ENCODE measurements at places on chromosomes 11 and 22.
A peak's percentile ranks its signal among the peaks of the same experiment; 100 is the strongest.

GRCh38 chr22:42111798-42112197, 18.8 kb downstream of the CYP2D6 start:
- no peak for DNase-seq

DNA sequence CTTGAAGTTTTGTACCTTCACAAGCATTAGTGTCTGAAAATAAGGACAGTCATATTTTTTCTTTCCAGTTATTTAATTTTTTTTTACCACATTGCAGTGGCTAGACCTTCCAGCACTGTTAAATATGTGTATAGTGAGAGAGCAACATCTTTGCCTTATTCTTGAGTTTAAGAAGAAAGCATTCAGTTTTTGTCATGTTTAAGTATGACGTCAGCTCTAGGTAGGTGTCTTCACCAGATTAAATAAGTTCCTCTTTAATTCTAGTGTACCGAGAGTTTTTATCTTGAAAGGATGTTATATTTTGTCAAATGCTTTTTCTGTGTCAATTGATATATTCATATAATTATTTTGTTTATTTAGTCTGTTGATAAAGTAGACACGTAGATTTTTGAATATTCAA, 258.8 kb downstream of the FAM181B start:
- no peak for DNase-seq

DNA sequence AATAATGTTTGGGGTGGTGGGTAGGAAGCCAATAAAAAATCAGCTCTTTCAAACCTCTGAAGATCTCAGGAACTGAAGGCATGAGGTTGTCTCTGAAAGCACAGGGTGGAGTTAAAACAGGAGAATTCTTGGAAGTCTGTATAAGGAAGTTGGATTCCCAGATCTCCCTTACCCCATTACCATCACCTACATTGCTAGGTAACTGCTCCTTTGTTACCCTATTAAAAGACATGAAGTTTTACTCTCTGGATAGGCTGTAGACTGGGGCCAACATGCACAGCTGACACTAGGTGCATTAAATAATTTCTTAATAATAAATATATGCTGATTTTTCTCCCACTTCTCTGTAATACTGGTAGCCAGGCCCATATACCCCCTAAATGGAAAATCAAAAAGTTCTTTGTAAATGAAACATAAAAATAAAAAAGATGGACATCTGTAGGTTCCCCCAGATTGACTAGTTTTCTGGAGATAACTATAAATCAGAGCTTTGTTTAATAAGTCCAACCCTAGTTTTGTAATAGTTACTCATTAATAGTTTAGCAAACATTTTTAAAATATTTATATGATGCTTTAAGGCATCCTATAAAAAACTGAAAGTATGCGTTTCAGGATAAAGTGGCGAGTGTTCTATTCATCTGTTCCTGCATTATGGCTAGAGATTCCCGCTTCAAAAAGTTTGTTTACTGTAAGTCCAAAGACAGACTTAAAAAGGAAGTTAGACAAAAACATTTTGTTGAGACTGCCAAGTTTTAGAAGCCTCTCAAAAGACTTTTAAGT, 63.8 kb downstream of the KIF18A start:
- no peak for DNase-seq

DNA sequence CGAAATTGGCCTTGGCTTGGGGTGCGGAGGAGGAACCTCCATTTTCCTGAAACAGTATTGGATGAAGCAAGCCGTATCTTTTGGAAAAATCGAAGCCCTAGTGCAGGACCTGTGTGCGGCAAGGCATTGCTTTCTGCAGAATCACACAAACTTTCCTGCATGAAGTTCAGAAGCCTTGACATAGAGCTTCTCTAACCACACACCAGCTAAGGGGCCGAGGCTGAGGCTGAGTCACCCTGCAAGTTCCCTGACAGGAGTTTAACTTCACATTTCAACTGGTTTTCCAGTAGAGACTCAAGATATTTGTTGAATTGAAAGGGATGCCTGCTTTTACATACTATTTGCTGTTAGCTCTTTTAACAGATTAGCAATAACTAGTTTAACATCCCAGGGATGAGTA, 67.8 kb downstream of the TCF20 start:
- DNase-seq, result no peak

GRCh38 chr11:3341298-3341697, 37.6 kb downstream of the ZNF195 start:
- peak; percentile 53 for DNase-seq
